ENCODE measurements at places on chromosomes 12 and 14. TPM values are rescaled to one million over a fixed set of nuclear protein-coding genes. Genes with fewer than 3 reads are reported as not detected.

Gene PTHLH
- 391 TPM for total RNA-seq

Gene HAL
- total RNA-seq: 0.08 TPM

Gene KLHL33
- total RNA-seq: not detected

Gene MGP
- not detected for total RNA-seq
